ENCODE measurements at places on chromosomes 3 and 15.

DNA sequence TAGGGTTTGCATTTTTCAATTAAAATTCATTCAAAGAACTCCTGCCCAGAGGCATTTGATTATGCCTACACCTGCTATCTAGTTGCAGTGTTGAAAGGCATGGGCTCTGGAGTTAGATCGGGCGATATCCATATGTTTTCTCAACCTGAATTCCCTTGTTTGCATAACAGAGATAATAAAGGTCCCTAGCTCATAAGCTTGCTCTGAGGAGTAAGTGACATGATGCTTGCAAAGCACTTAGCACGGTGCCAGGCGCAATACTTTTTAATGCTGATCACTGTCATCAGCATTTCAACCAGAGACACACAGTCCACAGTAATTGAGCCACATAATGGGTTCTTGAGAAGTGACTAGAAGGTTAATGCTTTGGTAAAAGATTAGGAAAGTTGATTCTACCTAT, 106.3 kb upstream of the SAMMSON start:
- no peak for DNase-seq

DNA sequence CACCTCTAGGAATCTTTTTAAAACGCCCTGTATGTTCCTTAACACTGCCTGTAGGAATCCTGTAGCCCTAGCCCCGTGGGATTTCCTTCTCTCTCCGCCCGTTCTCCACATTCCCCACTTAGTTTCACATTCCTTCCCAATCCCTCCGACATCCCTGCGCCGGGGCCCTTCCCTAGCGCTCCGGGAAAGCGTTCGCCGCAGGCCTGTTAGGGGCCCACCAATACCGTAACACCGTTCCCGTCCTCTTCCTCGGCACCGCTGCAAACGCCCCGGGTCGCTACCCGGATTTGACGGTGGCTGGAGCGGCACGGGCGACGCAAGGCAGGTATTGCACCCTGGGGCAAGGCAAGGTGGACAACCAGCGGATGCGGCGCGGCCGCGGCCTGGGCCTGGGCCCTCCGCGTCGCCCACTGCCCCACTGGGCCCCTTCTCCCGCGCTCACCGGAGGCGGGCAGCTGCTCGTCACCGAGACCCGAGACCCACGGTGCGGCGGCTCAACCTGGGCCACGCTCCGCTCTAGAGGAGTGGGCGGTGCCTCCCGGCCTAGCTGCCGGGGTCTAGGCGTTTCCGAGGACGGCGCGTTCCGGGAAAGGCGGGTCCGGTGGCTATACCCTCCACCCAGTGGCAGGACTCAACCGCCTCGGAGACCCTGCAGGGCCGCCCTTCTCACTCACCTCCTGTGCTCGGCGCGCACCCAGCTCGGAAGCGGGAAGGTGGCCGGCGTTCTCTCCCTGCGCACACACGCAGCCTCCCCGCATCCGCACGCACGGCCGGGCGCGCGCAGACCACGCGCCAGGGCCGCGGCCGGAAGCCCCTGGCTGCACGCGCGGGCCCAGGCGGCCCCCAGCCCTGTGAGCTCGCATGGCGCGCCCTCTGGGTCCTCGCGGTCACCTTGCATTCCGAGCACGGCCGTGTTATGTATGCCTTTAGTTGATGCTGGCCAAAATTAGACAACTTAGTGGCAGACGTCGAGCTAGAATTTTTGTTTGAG, at the start of gene B3GALNT1:
B3GALNT1 (minus strand) TSS at position 789 of the 991 bp plus-strand sequence. CDS start 18,595 bp downstream, outside the sequence.
- DNase-seq = no peak

DNA sequence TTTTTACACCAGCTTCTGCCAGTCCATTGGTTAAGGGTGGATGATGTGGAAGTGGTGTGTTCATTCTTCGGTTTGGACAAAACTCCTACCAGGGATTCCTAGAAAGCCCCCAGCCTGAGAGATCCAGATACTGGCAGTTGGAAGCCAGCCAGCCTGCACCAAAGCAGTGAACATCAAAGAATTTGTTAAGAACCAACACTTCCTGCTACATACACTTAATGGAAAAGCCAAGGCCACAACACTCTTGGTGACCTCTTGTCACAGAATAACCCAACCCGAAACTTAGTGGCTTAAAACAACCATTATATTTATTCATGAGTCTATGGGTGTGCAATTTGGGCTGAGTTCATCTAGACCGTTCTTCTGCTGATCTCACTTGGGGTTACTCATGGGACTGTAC, 42.9 kb upstream of the ADAMTS9 start:
- no peak for DNase-seq

DNA sequence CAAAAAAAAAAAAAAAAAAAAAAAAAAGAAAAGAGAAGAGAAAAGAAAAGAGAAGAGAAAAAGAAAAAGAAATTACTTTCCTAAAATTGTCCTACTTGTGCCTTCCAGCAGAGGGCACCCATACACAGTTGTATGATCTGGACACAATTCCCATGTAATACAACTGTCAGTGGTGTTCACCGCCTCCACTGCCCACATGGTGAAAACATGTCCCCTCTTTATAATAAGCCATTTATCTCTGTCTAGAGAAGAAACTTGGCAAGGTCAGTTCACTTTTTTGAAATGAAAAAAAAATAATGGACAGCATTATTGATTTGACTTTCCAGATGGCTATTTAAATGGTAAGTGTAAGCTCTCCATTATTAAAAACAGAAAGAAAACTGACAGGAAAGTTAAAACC, 459.4 kb downstream of the GBE1 start:
- DNase-seq = no peak

GRCh38 chr3:63863150-63864007, at the start of the genes ATXN7 and THOC7:
TSS of gene ATXN7 (plus strand) at chr3:63863867. CDS start at chr3:63912599, 48,732 bp downstream.
TSS of gene THOC7 (minus strand) at chr3:63863805. CDS start at chr3:63863790, 15 bp downstream.
- no peak for DNase-seq

DNA sequence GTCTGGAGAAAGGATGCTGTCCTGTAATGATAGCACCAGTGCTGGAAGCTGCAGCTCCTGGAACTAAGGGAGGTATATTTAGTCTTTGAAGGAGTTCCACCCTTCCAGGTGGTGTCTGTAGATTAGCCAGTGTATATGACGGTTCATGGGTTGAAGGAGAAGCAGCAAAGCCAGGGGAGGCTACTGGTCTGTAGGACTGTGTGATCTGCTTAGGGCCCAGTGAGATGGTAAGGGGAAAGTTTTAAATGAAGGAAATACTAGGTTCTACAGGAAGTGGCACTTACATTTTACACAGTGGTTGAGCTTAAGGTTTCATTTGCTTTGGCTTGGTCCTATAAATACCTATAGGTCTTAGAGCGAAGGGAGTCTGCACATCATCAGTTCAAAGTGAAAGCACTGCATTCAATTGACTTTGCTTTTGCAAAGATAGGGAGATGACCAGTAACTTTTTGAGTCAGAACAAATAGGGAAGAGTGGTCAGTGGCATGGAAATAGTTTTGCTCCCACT, 5.6 kb downstream of the SLC25A38 start:
- DNase-seq = no peak

DNA sequence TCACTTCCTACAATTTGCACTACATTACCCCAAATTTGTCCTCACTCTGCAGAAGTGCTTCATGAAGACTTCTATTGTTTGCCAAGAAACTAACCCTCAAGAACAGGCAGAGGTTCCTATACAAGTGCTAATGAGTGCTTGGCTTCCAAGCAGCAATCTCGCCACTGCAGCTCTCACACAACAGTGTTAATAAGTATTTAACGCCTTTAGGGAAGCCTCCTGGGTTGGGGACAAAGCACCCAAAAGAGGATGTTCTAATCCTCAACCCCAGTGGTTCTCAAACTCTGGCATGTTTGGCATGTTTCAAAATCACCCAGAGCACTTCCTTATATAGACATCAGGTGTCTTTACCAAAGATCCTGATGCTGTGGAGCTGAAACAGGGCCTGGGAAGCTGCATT, 64.6 kb downstream of the ZIC4 start:
- no peak for DNase-seq

DNA sequence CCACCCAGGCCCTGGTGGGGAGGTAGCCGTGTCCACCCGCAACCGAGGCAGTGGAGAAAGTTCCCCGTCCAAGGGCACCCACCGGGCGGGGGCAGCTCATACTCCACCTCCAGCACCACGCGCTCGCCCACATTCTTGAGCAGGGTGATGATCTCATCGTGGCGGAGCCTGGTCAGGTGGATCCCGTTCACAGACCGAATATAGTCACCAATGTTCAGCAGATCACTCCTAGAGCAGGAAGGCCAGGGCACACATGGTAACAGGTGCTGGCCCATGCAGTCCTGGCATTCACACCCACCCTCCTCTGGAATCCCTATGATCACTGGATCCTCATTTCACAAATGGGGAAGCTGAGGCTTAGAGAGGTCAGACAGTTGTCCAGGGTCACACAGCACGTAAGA, 15.8 kb downstream of the GRIP2 start:
- no peak for DNase-seq

DNA sequence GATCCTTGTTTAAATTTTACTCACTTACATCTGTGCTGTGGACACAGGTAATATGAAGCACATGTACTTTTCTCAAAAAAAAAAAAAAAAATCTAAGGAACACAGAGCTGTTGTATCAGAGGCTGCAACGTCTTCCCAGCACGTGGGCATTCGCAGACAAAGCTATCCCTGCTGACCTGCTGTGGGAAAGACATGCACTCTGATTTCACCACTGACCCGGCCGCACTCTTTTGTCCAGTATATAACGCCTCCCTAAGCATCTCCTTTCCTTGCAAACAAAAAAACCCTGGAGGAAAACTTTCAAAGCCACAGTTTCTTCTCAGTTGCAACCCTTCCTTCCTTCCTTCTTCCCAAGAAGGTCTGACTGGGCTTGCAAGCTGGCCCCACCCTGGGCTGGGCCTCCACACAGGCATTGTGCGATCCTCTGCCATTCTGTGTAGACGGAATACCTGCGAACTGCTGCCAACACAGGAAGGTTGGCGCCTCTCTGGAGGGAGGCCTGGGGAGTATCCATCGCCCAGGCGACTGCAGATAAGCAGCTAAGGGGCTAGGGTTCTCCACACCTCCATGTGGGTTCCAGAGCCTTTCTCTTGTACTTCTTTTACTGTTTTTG, 50.8 kb downstream of the SLC12A8 start:
- no peak for DNase-seq

- DNase-seq = no peak
Observed at GRCh38 chr3:39291903-39292329, 12.1 kb upstream of the CX3CR1 start.

- no peak for DNase-seq
Observed at GRCh38 chr3:179072100-179072438, 460 bp upstream of the ZMAT3 start.

- DNase-seq = no peak
Observed at GRCh38 chr3:108219336-108219735, 2.9 kb downstream of the IFT57 start.

GRCh38 chr15:71078506-71079207, 36.6 kb upstream of the THSD4 start:
- DNase-seq = no peak

GRCh38 chr3:20121088-20121487, 64.9 kb downstream of the SGO1 start:
- no peak for DNase-seq

DNA sequence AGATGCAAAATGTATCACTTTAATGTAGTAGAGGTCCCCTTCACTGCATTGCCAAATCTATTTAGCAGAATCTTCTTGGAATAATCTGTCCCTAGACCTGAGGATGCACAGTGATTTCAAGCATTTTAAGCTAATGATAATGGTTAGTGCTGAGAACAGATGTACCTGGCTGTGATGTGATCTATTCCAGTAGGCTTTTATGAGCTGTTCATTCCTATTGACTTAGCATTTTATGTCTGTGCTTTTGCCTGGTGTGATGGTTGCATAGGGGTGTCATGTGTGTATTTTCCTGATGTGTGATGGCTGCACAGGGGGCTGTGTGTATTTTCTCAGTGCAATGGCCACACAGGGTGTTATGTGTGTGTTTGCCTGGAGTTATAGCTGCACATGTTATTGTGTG, 272.9 kb downstream of the TIGIT start:
- DNase-seq = no peak

DNA sequence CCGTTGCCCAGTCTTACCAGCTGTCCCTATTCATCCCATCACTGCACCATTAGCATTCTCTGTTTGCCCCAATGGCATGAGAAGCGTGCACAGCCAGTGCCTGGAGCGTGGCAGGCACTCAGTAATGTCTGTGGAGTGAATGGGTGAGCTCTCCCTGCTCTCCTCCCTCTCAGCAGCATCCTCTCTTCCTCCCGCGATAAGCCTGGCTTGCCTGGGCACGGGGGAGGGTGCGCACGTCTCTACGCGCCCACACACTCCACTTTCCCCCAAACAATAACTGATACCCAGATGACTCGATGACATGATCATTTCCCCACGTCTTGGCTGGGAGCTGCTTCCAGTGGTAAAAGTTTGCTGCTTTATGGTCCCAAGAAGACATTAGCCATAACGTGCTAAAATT, 81.8 kb upstream of the LINGO1 start:
- no peak for DNase-seq

- no peak for DNase-seq
Observed at GRCh38 chr3:89372456-89372855, 265.0 kb downstream of the EPHA3 start.

GRCh38 chr3:99696497-99696896, 58.1 kb downstream of the COL8A1 start:
- no peak for DNase-seq

DNA sequence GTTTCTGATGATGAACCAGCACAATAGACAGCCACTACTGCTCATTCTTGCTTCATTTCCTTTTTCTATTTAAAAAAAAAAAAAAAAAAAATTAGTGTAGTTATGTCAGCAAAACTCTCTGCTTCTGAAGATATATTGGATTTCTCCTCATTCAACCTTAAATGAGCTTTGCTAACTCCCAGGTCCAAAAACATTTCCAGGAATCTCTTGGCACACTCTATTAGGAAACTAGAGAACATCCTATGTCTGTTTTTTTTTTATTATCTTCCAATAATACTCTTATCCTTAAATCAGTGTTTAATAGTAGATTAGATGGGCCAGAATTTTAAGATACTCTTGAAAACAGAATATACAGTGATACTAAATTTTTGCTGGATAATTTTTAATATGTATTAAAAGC, 398.0 kb downstream of the NAALADL2 start:
- no peak for DNase-seq
